ENCODE measurements at places on chromosomes 13 and 19. TPM values are rescaled to one million over a fixed set of nuclear protein-coding genes. Genes with fewer than 3 reads are reported as not detected.

MRPS31 gene
- 25.1 TPM for total RNA-seq

DNA sequence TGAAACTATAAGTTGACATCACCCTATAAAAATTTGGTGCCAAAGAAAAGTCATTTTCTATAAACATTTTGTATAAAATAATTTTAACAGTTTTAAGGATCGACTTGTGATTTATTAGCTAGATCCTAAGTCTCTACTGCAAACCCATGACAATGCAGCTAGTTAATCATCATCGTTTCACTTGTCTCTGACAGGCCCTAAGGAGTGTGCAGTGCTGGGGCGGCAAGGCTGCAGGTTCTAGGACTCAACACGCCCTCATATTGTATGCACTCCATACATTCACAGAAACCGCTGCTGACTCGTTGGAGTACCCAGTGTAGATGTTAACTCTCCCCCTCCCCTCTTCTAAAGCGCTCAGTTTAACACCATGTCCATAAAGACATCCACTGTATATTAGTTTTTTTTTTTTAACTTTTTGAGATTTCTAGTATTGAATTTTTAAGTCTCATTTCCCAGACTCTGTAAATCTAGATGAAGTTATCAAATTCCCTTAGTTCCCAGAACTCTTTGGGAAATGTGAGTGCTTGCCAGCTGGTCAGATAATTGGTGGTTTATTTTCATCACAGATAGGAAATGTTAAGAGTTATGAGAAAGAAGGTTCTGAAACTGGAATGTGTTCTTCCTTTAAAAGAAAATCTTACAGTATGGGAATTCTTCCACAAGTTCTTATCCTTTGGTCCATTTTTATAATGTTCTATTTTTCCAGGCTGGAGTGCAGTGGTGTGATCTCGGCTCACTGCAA lies 162.8 kb upstream of the RNF113B start:
- no peak for DNase-seq

GRCh38 chr13:70107125-70107497 lies 515 bp upstream of the ATXN8OS start:
- DNase-seq: no peak

OVOL3 gene
- total RNA-seq: not detected

ZNF527 gene
- 6.8 TPM for total RNA-seq

- DNase-seq: no peak
Measured at GRCh38 chr19:55650602-55651230, 2.7 kb downstream of the CCDC106 start.

GRCh38 chr19:46155237-46155636 lies 7.2 kb downstream of the IGFL2 start:
- no peak for DNase-seq

TUBA3C gene
- total RNA-seq: not detected

PABPC3 gene
- 0.08 TPM for total RNA-seq

DNA sequence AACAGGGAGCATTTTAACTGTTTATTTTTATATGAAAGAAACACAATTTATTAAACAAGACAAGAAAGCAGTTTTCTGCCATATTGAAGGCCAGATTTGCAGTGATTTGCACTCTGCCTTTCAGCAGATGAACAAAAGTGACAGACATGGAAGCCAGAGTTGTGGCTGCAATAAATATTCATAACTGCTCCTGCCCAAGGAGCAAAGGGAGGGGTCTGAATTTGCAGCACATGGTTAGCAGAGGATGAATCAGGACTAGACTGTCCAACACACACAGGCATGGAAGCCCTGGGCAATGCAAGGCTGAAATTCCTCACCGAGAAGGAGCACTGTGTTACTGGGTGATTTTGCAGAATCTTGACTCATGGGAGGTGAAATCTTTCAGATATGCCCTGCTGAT lies 418.2 kb downstream of the DCT start:
- DNase-seq: peak; percentile 64

LRRC63 gene
- 0.41 TPM for total RNA-seq

KLF1 gene
- total RNA-seq: not detected

GRCh38 chr19:29662604-29663404 lies 2.5 kb upstream of the PLEKHF1 start:
- peak; percentile 99 for DNase-seq

DNA sequence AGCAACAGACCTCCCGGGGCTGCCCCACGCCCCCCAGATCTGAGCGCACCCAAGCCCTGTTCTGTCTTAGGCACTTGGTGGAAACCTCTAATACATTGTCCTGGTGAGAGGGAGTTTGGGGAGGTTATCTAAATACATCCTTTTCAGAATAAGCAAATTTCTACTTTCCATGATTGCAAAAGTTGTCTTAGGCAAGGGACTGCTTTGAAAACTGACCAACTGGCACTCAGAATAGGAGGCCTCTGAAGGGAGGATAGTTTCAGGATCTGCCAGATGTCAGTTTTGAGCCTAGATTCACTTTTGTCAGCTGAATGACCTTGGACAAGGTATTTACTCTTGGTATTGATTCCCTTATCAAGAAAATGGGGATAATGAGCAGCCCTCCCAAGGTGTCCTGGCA lies 11.8 kb downstream of the SERP2 start:
- no peak for DNase-seq

- peak; percentile 49 for DNase-seq
Measured at GRCh38 chr19:48351341-48351752, 12.4 kb downstream of the TMEM143 start.

DNA sequence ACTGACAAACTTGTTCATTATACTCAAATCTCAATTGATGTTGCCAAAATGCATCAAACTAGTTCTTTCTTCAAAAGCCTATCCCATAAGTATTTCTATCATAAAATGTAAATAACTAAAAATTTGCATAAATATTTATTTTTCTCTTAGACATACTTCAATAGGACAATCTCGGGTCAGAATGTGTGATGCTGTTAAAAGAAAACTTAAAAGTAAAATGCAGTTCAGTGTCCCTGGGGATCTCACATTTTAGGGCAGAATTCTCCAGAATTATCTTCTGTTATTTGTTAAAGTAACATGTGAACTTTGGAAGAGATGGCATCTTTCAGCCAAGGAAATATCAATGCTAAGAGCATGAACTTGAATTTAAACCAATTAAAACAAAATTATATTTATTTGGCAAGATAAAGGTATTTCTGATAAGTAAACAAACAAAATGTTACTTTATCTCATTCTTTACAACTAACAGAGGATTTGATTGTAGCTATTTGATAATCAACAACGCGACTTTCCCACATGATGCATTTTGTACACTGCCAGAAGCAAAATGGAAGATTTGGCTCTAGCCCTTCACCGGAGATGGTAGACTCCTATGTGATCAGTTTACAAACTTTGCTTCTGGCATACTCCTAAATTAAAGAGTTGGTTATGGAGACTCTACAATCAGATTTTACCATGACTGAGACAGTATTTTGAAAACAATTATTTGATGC lies 169.5 kb upstream of the EDNRB start:
- no peak for DNase-seq

CACNG6 gene
- total RNA-seq: not detected

ZNF610 gene
- 2.3 TPM for total RNA-seq

ATP1A3 gene
- total RNA-seq: not detected

DNA sequence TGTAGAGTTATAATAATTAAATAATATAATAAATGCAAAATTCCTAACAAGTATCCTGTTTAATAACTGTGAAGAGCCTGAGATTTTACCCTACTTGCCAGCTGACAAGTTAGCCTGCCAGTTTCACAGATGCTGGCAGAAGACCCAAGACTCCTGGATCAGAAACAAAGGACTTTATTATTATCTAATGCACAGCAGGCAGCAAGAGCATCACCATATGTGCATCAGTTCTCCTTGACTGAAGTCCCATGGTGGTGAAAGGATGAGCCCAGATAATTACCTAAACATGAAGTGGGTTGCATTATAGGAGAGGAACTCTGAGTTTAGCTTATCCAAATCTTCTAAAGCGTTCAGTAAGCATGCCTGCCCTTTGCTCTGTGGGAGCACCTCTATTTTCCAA lies 39.1 kb upstream of the MTIF3 start:
- DNase-seq: no peak

- DNase-seq: no peak
Measured at GRCh38 chr19:7527516-7528191, 5.2 kb downstream of the MCOLN1 start.

CDX2 gene
- total RNA-seq: not detected

DNA sequence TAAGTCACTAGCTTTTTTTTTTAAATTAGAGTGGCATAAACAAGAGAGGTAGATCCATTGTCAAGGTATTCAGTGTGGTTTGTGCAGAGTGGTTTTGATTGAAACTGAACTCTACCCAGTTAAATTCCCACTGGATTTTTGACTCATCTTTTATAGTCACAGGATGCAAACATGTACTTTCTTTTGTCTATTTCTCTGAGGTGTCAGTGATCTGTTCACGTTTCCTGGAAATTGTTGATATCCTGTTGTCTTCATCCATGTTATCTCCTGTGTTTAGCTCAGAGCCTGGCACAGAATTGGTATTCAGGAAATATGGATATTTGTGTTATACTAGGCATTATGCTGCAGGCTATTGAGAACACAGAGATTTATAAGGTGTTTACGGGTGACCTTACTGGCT lies 119.7 kb downstream of the PCCA start:
- DNase-seq: no peak

DNA sequence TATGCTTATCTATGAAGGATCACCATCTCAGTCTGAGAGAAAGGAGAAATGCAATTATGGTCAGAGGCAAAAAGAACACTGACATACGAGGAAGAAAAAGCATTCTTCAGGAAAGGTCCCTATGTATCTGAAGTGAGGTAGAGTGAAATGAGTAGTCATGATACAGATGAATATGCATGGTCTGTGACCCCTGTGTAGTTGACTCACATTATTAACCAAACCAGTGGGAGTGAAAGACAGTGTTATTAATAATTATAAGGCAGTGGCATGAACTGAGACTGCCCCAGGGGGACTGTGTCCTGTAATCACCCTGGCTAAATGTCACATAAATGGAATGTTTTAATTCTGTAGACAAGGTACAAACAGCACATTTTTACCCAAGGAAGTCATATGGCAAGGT lies 1320.2 kb upstream of the PCDH9 start:
- DNase-seq: no peak

CCDC61 gene
- total RNA-seq: 5.4 TPM

MIER2 gene
- 13.2 TPM for total RNA-seq

- no peak for DNase-seq
Measured at GRCh38 chr13:51432576-51432975, 20.3 kb downstream of the INTS6 start.

ZNF121 gene
- total RNA-seq: 13.7 TPM

GRCh38 chr19:1846517-1847204 lies 1.6 kb downstream of the REXO1 start:
- no peak for DNase-seq

SIGLECL1 gene
- total RNA-seq: not detected

PLIN5 gene
- not detected for total RNA-seq

- no peak for DNase-seq
Measured at GRCh38 chr13:100559886-100560285, 28.7 kb downstream of the GGACT start.

All from fibroblast of the aortic adventitia (primary cell).